ENCODE measurements at places on chromosomes 6 and 20.

DNA sequence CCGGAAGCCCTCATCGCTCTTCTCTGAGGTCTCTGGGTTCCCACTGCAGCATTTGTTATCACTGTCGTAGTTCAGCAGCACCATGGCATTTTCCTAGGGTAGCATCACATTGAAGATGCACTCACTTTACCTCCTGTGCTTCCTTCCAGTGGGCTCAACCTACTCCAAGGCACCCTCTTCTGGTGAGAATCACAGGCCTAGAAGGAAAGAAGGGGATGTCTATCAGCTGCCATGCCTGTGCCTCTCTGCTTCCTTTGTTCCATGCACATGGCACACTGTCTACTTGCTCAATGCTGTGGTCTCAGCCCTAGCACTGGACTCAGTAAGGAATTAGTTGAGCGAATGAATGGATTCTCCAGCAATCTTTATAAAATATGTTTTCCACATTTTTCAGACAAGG, 22.6 kb downstream of the CST4 start:
- no peaks in the 10 kb centered on the region for H3K27me3 ChIP-seq
- no peak overlapping the region for H3K4me3 ChIP-seq
- peak; percentile 57 for DNase-seq
- peaks cover 3% of the 10 kb centered on the region for H3K4me1 ChIP-seq

- DNase-seq: no peak
- H3K4me1 ChIP-seq: peaks cover 55% of the 10 kb centered on the region
- H3K4me3 ChIP-seq: no peak overlapping the region
- H3K36me3 ChIP-seq: peaks cover 7% of the 10 kb centered on the region
Observed at GRCh38 chr6:111416529-111416928, 66.5 kb downstream of the REV3L start.

- no peak for DNase-seq
- H3K27ac ChIP-seq: peak overlapping the region; percentile 75
- H3K4me3 ChIP-seq: no peak overlapping the region
- H3K27me3 ChIP-seq: no peaks in the 10 kb centered on the region
Observed at GRCh38 chr20:47124181-47124717, 229.6 kb downstream of the EYA2 start.

DNA sequence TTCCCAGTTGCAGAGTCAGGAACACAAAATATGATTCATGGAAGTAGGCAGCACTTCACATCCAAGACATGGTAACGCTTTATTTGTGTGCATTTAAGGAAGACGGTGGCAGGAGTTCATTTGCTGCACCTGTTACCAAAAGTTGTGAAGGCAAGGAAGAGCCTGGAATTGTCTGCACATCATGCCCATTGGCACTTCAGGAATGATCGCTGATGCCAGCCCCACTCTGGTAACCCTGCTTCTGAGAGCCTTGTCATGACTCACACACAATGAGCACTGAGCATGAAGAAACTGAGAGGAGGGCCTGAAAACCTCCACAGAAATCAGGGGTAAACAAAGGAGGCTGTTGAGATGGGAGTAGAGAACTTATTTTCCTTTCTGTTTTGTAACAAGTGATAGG, 181.1 kb downstream of the RPS12 start:
- no peak for DNase-seq
- H3K36me3 ChIP-seq: no peaks in the 10 kb centered on the region
- no peaks in the 10 kb centered on the region for H3K4me1 ChIP-seq
- H3K27me3 ChIP-seq: no peaks in the 10 kb centered on the region
- no peak overlapping the region for H3K27ac ChIP-seq

- DNase-seq: no peak
Observed at GRCh38 chr20:20010639-20011500, 6.3 kb upstream of the NAA20 start.

- H3K27ac ChIP-seq: no peak overlapping the region
- DNase-seq: no peak
- no peaks in the 10 kb centered on the region for H3K4me1 ChIP-seq
- no peaks in the 10 kb centered on the region for H3K27me3 ChIP-seq
Observed at GRCh38 chr6:101711518-101711917, 318.0 kb downstream of the GRIK2 start.
